Stimulated activated CD4-positive, alpha-beta T cell treated with anti-CD3 and anti-CD28 coated beads, TNF-alpha, amount 100 ng/mL, for 4 hours (primary cell): ENCODE measurements at places on chromosomes 12 and 14.

DNA sequence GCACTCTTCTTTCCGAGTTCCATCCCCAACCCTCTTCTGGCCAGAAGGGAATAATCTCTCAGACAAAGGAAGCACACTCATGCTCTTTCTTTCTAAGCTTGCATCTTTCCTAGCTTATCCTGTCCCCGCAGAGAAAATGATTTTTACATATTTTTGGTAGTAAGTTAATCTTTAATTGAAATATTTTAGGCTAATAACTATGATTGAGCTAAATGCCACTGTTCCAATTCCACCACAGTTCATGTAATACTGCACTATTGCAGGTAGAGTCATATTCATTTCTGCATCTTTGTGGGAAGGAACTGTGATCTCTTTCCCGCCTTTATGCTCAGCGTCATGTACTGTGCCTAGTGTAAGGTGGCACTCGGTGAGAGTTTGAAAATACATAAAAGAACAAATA, 158.9 kb upstream of the FOXG1 start:
- no peak for DNase-seq

DNA sequence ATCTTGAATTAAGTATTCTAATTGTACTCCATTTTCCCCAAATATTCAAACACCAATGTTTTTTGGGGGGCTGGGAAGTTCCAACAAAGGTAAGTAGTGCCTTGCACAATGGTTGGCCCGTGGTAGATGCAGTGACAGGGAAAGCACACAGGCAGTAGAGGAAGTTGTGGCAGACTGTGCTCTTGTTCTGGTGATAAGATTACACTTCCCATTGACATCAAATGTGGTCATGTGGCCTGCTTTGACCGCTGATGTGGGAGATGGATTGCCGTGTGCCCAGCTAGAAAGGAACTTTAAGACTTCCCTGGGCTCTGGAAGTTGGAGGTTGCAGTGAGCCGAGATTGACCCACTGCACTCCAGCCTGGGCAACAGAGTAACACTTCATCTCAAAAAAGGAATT, 223.8 kb downstream of the VRK1 start:
- no peak for DNase-seq

- no peak for DNase-seq
These were observed 94.2 kb downstream of the DDX51 start for GRCh38 chr12:132049876-132050275.

DNA sequence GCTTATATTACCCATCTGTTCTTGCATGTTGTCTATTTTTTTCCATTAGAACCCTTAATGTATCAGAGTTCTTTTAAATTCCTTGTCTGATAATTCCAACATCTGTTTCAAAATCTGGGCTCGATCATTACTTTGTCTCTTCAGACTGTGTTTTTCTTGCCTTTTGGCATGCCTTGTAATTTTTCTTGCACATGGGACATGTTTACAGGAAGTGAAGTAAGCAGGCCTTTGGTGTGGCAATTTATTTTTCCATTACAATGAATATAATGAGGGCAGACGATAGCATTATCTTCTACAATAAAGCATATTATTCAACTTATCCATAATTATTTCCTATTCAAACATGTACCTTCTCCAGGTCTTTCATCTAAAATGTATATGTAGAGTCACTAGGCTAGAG, 48.3 kb downstream of the STXBP6 start:
- no peak for DNase-seq
